ENCODE measurements at places on chromosomes 4 and X. TPM values are rescaled to one million over a fixed set of nuclear protein-coding genes. Genes with fewer than 3 reads are reported as not detected.

Gene SMR3A
- total RNA-seq: not detected

Gene NPY1R
- total RNA-seq: not detected

Gene TMEM31
- not detected for total RNA-seq

Gene MGARP
- 0.20 TPM for total RNA-seq

Gene NHS
- 10.1 TPM for total RNA-seq

Gene MEPE
- not detected for total RNA-seq

Gene POLN
- 5.6 TPM for total RNA-seq

Gene TCP11X2
- total RNA-seq: not detected

Gene GUCY1B1
- total RNA-seq: 1.5 TPM

Gene FATE1
- total RNA-seq: not detected

Gene NUDT11
- total RNA-seq: 0.79 TPM

Gene MSX1
- total RNA-seq: 0.12 TPM

Gene PLS3
- 3.7 TPM for total RNA-seq
